ENCODE measurements at places on chromosomes 2 and 18. TPM values are rescaled to one million over a fixed set of nuclear protein-coding genes. Genes with fewer than 3 reads are reported as not detected.

GRCh38 chr18:12867441-12868123 lies 16.5 kb downstream of the PTPN2 start:
- no peak for DNase-seq

- no peak for DNase-seq
These were observed 156.7 kb downstream of the ARHGAP28 start for GRCh38 chr18:6885992-6886796.

DNA sequence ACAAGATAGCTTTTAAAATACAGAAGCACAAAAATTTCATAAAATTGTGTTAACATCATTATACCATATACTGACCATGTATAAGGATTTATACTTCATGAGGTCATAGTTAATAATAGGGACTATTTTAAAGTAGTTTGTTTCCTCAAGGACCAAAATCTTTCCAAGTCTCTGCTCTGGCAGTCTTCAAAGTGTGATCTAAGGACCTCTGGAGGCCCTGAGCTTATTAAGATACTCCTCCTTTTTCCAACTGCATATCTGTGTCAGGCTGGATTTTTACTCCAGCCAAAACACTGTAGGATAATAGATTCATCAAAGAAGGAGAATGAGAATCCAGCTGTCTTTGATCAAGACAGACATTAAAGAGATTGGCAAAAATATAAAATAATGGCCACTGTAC lies 1.7 kb upstream of the SCYGR2 start:
- DNase-seq, result no peak

DNA sequence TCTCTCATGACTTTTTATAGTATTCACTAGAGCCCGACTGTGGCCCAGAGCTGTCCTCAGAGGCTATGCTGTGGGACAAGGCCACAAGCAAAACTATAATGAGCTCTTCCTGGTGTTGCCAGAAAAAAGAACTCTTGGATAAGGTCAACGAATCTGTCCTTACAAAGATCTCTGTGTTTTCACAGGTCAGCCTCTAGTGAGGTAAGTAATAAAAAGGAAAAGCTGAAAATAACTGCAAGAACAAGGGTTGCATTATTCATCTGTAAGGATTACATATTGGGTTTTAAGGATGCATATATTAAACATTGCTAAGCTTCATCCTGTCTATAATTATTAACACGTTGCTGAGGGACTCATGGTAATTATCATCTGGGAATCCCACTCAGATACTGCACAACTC lies 62.8 kb upstream of the ATL2 start:
- no peak for DNase-seq

- no peak for DNase-seq
These were observed 17.4 kb upstream of the GAL3ST2 start for GRCh38 chr2:241759067-241759807.

GRCh38 chr18:9741793-9742523 lies 33.9 kb downstream of the RAB31 start:
- peak; percentile 33 for DNase-seq

- DNase-seq, result no peak
These were observed 966 bp upstream of the NOSTRIN start for GRCh38 chr2:168801471-168801870.

- DNase-seq, result no peak
These were observed 35.4 kb upstream of the AGFG1 start for GRCh38 chr2:227436436-227437174.

GRCh38 chr18:31677592-31677991 lies 6.8 kb downstream of the B4GALT6 start:
- no peak for DNase-seq

GRCh38 chr2:101473911-101474701 lies 806 bp downstream of the RFX8 start:
- DNase-seq, result peak; percentile 79

GRCh38 chr2:178716394-178716793 lies 90.8 kb downstream of the TTN start:
- no peak for DNase-seq

- no peak for DNase-seq
These were observed 1606.3 kb downstream of the SUCLG1 start for GRCh38 chr2:82852787-82853186.

DNA sequence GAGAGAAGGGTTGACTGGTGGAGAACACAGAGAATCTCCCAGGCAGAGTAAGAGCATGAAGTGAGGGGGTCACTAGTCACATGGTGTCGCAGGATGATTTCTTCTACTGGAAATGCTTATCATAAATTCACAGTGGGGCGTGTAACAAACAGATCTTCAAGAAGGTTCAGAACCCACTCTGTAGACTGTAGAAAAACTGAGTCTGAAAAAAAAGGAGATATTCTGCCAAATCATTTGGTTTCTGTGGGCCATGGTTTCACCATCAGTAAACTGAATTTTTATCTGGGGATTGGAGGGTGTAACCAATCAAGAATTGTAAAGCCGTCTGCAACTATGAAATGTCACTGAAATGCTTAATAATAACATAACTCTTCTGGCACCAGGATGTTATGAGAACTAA lies 15.0 kb downstream of the TPGS2 start:
- DNase-seq, result no peak

GRCh38 chr2:150465703-150466569 lies 21.5 kb downstream of the RND3 start:
- DNase-seq, result no peak

DNA sequence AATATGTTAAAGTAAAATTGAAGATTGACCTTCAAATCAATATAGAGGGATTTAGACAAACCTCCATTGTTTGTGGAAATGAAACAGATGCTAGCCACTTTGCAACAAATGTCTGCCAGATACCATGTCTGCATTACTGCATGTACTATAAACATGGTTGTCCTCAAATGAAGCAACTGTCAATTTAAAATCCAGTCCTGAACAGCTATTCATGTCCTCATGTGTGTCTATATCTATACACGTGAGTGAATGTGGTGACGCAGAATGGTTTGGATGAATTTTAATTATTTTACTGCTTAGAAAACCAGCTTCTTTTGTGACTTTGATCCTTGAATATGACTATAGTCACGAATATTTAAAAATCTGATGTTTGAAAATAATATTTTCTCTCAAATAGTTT lies 71.5 kb downstream of the NYAP2 start:
- no peak for DNase-seq

DNA sequence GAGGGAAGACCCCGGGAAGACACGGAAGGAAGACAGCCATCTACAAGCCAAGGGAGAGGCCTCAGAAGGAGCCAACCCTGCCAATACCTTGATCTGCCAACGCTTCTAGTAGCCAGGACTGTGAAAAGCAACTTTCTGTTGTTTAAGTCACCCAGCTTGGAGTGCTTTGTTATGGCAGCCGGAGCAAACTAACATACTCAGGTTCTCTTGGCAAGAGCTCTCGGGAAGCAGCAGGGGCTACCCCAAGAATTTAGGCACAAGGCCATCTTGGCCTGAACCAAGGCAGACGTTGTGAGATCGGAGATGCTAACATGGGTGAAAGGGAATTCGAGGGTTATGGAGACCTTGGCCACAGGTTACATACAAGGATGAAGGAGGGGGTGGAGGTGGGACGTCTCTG lies 78.6 kb upstream of the KLHL29 start:
- no peak for DNase-seq

DNA sequence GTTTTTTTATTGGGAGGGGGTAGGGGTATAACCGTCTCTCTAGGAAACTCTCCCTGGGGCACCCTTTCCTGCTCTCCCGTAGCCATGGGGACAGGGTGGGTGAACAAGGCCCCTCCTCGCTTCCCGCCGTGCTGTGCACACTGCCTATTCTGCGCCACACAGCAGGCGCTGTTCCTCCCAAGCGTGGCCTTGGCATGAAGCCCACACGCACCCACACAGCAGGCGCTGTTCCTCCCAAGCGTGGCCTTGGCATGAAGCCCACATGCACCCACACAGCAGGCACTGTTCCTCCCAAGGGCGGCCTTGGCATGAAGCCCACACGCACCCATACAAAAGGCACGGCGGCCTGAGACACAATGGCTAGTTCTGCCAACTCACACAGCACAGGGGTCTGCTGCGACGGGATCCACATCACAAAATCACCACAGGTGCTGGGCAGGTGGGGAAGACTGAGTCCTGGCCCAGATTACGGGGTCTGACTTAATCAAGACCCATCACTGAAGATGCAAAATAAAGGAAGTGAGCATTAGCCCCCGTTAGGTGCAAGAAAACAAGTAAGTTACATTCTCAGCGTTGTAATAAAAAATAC lies 46.6 kb upstream of the TPO start:
- no peak for DNase-seq

DNA sequence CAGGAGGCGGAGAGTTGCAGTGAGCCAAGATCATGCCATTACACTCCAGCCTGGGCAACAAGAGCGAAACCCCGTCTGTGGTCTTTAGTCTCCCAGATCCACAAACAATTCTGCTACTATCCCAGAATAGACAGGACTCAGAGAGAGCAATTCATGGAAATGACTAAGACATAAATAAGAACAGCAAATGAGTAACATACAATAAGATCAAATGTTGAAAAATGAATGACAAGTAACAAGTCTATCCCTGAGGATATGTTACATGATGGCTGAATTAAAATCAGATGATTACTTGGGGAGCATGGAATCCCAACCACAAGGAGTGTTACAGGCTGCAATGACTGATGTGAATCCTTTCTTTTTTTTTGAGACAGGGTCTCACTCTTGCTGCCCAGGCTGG lies 10.3 kb downstream of the ARL5A start:
- no peak for DNase-seq

DNA sequence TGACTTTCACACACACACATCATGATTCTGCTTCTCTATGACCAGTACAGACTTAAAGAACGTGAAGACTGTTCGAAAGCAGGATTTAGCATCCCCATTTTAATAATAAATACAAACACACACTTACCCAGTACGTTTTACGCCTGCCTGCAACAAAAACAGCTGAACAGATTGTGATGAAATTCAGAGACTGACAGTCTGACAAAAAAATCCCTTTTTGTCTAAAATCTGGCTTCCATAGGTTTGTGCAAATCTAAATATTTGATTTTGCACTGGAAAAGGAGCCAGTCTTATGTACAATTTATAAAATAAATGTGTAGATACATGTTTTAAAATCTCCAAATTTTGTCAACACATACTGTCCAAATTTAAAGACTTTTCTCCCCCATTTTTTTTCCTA lies 630.7 kb downstream of the ZEB2 start:
- DNase-seq, result no peak

GRCh38 chr2:221943076-221943810 lies 355.6 kb downstream of the PAX3 start:
- no peak for DNase-seq

The PROKR1 gene
- total RNA-seq, result 3.9 TPM

The SAG gene
- total RNA-seq, result not detected

The SLC19A3 gene
- 5.9 TPM for total RNA-seq

The REG3G gene
- not detected for total RNA-seq

The VAMP5 gene
- total RNA-seq, result 4.7 TPM

The LYPD6B gene
- 2.2 TPM for total RNA-seq

The CREG2 gene
- 2.2 TPM for total RNA-seq

The PLB1 gene
- total RNA-seq, result 0.20 TPM

The KIF5C gene
- 58.1 TPM for total RNA-seq

The DLX2 gene
- total RNA-seq, result 0.13 TPM

The SLC35F6 gene
- 11.6 TPM for total RNA-seq

The CACNB4 gene
- total RNA-seq, result 4.1 TPM

The HS6ST1 gene
- 72.8 TPM for total RNA-seq

Measured in H1 (cell line).